ENCODE measurements at places on chromosomes 5 and 9. TPM values are rescaled to one million over a fixed set of nuclear protein-coding genes. Genes with fewer than 3 reads are reported as not detected.

The ZDHHC11 gene
- 2.8 TPM for total RNA-seq

The LCN6 gene
- not detected for total RNA-seq

DNA sequence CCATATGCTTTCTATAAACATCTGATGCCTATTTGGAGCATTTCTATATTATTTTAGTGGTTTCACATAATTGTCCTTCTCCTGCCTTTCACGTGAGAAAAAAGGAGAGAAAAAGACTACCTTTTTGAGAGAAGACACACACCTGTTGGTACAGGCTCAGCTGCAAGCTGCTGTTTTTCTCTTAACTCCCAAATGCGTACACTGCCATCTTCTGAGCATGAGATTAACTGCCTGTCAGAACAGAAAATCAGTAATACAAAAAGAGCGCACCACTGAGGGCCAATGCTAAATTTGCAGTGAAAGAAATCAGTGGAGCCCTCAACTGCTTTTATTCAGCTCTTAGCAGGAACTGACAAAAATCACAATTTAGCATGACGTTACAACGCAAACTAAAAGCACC lies 54.9 kb downstream of the WDR41 start:
- no peak overlapping the region for H3K27ac ChIP-seq
- no peak overlapping the region for H3K4me3 ChIP-seq
- H3K36me3 ChIP-seq, result peaks cover 24% of the 10 kb centered on the region
- no peak for DNase-seq

The SLC6A18 gene
- total RNA-seq, result not detected

The HAVCR1 gene
- total RNA-seq, result 0.04 TPM

DNA sequence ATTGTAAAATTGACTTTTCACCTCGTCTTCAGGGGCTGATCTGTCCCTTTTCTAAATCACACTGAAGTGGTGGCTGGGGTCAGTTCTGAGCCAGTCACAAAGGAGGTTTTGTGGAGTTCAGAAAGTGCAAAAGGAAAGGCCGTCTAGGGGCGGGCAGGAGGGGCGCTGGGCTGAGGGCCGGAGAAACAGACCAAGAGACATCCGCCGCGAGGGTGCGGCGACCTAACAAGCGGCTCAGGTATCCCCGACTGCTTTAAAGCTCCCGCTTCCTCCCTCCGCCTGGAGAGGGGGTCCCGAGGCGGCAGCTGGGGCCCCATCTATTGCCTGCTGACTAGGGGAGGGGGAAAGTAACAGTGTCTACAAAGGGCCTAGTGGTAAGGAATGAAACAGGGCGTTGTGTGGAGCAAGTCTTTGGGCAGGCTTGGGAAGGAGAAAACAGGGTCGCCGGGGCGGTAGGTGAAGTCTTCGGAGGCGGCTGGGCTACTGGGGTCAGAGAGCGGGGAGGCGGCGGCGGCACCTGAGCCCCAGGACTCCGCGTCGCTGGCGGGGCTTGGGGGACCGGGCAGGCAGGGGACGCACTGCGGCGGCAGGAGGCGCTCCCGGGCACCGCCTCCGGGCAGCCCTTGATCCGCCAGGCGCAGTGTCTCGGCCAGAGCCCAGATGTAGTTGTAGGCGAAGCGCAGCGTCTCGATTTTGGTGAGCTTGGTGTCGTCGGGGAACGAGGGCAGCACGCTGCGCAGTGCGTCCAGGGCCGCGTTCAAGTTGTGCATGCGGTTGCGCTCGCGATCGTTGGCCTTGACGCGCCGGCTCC lies 950 bp downstream of the NEUROG1 start:
- H3K36me3 ChIP-seq, result no peaks in the 10 kb centered on the region
- no peak for DNase-seq
- H3K4me3 ChIP-seq, result no peak overlapping the region
- H3K27ac ChIP-seq, result no peak overlapping the region
- H3K4me1 ChIP-seq, result peaks cover 9% of the 10 kb centered on the region
- peaks cover 90% of the 10 kb centered on the region for H3K27me3 ChIP-seq
